Amniotic stem cell (primary cell): ENCODE measurements at places on chromosomes 16 and 17.
A peak's percentile ranks its signal among the peaks of the same experiment; 100 is the strongest.

DNA sequence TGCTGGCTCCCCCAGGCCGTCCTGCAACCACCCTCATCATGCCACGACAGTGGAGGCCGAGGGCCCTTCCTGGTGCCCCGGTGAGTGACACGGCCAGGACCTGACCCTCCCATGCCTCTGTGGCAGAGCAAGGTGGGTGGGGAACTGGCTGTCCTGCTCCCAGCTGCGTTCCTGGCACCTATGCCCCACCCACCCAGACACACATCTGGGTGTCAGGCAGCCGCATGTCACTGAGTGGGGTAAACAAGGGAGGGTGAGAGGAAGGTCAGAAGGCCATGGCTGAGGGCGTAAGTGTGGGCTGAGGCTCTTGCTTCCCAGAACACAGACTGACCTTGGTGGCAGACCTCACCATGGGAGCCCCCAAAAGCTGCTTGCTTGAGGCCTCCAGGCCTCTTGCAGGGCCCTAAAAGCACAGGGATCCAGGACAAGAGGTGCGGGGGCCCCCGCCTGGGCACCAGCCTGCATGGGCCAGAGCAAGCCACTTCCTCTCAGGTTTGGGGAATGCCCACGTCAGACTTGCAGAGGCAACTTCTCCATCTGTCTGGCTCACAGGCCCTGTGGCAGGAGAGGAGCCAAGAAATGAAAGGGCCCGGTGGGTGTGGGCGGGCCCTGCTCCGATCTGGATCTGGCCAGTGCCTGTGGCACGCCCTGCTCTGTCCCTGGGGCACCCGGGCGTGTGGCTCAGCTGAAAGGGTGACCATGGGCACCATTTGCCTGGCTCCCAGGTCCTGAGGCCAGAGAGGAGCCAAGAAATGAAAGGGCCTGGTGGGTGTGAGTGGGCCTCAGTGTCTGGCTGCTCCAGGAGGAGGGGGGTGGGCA, 3.9 kb upstream of the CCDC57 start:
- DNase-seq, result peak; percentile 37

DNA sequence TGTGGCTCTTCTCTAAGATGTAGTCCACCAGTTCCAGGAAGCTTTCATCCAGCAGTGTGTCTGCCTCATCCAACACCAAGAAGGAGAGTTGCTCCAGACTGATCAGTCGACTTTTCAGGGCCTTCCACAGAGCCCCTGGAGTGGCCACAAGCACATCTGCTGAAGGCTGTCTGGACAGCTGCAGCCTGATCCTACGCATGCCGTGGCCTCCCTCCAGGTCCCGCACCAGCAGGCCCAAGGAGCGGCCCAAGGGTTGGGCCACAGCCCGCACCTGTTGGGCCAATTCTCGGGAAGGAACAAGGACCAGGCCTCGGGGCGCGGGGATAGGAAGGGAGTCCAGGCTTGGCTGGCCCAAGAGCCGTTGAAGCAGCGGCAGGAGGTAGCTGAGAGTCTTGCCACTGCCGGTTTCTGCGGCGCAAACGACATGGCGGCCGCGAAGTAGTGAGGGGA, 729 bp downstream of the DDX28 start:
- no peak for DNase-seq

DNA sequence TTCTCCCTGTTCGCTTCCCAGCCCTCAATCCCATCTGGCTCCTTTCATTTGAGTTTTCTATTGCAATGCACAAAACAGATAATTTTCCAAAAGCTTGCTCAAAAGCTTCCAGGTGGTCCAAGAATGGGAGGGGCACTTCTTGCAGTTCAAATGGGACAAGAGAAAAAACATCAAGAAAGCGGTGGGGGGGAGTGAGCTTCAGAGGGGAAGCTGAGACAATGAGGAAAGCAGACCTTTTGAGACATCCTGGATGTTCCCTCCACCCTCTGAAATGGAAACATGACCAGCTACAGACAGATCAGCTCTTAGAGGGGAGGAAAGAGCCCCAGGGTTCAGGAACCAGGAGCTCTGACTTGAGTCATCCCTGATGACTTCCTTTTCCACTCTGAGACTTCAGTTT, 368.2 kb downstream of the SLC39A11 start:
- DNase-seq, result no peak

GRCh38 chr17:29116804-29117753, 63.1 kb downstream of the MYO18A start:
- no peak for DNase-seq

DNA sequence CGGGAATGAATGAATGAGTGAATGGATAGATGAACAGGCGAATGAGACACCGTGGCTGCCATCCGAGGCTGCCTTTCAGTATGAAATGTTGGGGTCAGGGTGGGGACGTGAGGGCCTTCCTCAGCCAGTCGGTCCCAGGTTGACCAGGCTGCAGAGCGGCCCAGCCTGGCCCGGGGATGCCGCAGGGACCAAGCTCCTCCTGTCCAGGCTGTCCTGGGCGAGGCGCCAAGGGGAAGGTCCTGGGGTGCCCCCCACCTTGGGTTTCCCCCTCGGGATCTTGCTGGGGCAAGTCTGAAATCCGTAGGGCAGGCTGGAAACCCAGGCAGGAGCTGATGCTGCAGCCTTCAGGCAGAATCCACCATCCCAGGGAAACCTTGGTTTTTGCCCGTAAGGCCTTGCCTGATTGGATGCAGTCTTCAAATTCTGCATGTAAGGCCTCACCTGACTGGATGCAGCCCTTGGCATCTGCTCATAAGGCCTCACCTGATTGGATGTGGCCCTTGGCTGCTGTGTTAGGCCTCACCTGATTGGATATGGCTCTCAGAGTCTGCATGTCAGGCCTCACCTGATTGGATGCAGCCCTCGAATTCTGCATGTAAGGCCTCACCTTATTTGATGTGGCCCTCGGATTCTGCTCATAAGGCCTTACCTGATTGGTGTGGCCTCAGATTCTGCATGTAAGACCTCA, 61.7 kb upstream of the ZNF469 start:
- no peak for DNase-seq

DNA sequence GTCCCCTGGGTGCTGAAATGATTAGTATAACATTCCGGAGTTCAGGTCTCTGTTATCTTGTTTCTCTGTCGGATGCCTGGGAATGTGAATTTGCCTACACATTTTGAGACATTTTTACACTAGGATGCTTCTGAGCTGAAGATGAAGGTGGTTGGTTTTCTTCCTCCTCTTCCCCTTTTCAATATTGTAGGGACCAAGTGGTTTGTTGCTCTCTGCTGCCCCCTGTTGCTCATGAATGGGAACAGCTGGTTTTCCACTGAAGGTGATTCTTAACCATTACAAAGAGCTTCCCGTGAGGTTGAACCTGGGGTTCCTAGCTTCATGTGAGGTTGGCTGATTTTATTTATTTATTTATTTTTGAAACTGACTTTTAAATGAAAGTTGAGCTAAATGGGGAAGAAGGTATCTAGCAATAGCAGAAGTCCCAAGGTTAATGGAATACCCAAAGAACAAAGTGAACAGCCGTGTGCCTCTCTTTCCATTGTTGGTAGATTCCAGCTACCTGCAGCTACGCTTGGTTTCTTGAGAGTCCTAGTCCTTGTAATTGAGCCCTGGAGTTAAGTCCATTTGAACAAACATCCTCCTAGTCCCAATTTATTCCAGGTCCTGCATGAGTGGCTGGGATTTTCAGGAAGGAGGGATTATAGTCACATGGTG, 983.9 kb upstream of the EEF2KMT start:
- DNase-seq, result no peak

- no peak for DNase-seq
Observed at GRCh38 chr16:10678655-10679054, 16.1 kb downstream of the TEKT5 start.

- DNase-seq, result no peak
Observed at GRCh38 chr17:36777118-36777517, 160.2 kb upstream of the LHX1 start.

DNA sequence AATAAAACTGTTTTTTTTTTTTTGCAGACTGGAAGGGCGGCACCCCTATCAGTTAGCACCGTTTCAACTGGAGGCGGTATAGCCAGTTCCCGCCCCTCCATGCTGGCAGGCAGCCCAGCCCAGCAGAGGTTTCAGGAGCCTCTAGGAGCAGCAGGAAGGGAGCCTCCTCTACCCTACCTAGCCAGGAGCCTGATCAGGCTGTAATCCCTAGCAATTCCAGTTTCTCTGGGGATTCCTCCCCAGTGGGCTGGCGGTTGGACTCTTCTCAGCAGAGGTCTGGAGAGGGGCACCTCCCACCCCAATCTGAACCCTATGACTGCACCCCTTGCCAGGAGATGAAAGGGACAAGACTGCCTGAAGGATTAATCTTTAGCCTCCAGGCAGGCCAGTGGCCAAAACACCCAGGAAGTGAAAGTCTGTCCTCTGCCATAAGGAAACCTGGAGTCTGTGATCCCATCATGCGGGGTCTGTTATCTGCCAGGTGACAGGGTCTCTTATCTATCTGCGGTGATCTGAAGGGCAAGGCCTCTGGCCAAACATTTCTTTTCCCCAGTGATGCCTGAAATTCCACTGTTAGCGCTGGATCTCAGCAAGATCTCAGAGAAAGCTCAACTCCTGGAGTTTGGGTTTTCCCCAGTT, 4.9 kb upstream of the CDH1 start:
- no peak for DNase-seq

DNA sequence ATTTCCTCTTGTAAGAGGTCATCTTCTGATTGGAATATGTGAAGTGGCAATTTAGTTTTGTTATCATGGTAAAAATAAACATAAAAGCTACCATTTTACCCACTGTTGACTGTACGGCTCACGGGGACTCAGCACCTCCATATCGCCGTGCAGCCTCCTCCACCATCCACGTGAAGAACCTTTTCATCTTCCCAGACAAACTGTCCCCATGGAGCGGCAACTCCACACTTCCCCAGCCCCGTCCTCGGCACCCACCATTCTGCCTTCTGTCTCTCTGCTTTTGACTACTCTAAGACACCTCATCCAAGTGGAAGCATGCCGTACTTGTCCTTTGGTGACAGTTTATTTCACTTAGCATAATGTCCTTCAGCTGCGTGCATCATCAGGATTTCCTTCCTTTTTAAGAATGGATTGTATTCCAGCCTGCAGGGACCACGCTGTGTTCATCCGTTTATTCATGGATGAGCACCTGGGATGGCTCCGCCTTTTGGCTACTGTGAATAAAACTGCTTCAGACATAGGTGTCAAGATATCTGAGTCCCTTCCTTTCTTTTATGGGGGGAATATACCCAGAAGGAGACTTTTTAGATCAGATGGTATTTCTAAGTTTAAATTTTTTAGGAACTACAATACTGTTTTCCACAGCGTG, 14.3 kb downstream of the FBXO31 start:
- no peak for DNase-seq
